Activated effector memory CD4-positive, alpha-beta T cell treated with anti-CD3 and anti-CD28 coated beads, Interleukin-2, amount 50 U/mL, for 16 hours (primary cell): ENCODE measurements at places on chromosomes 5 and 9.

GRCh38 chr5:43019291-43019613, 20.9 kb downstream of the ANXA2R start:
- DNase-seq = no peak

GRCh38 chr9:132546148-132547051, 36.0 kb upstream of the BARHL1 start:
- no peak for DNase-seq

DNA sequence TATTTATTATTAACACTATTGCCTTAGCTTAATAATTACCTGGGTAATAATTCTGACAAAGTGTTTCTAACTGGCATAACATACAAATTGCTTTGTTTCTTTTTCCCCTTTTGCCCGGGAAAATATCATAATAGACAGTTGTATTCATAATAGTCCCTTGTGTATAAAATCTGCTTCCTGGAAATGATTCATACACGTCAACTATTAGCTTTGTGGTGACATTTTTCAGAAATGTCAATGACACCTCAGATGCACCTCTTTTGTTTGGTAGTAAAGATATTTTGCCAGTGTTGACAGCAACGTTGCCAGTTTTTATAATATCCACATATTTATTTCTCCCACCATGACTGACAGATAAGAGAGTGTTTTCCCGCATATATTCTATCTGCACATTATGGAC, 73.0 kb downstream of the RASEF start:
- DNase-seq = no peak

DNA sequence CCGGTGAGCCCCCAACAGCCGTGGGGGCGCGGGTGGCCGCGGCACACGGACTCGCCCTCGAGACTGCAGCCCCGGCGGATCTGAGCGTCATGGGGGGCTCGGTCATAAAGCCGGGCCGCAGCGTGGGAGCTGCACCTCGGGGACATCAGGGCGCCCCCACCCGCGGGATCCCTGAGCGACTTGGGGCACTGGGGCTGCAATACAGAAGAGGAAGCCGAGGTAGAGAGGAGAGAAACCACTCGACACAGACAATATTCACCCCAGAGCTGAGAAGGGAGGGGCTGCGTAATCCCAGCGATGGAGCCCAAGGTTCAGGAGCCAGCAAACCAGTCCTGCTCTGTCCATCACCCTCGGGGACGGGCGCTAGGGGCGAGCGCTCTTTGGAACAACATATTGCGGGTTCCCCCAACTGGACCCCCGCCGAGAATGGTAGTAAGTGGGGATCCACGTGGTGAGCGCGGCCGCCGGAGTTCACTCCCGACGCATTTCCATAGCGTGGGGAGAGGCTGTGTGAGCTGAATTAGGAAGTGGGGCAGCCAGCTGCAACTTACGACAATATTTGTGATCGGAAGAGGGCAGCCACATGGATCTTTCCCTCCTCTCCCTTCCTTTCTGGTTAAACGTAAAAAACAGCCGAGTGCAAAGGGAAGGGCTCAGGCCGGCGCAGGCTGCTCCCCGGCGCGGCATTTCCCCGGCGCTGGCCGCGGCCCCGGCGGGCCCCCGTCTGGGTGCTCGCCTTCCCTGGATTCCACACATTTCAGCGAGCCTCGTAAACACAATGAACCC, 9.9 kb downstream of the PTCH1 start:
- peak; percentile 74 for DNase-seq

GRCh38 chr9:124248960-124249359, 8.8 kb upstream of the NEK6 start:
- no peak for DNase-seq

DNA sequence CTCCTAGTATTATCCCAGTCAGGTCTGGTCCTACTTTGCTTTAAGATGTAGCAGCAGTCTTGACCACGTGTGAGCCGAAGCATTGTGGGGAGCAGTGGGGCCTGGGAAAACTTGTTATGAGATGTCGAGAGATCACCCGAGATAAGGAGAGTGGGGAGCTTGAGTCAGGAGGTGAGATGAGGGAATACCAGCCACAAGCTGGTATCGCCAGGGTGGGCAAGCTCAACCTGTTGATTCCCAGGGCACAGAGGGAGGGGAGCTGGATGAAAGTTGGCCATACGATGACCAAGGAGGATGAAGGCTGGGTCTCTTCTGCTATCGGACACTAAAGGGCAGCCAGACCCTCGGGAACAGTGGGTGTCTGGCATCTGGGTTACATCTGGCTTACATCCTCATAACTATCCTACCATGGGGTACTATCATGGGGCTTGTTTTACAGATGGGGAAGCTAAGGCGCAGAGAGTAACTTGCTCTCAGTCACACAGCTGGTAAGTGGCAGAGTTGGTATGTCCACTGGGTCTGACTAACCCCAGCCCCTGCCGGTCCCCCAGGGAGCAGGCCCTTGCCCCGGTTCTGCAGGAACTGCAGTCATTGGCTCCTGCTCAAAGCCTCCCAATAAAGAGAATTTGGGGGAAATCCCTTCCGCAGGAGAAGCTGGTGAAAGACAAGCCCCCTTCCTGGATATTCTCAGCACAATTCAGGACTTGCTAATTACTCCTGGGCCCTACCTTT, 13.4 kb upstream of the TIFAB start:
- peak; percentile 51 for DNase-seq

- no peak for DNase-seq
These were observed 12.5 kb upstream of the LPAR1 start for GRCh38 chr9:111050819-111051218.

GRCh38 chr9:105439428-105439827, 8.4 kb upstream of the FSD1L start:
- DNase-seq = no peak

- no peak for DNase-seq
These were observed 10.7 kb upstream of the SLC2A8 start for GRCh38 chr9:127386249-127386648.

GRCh38 chr5:159861086-159861485, 55.2 kb upstream of the ADRA1B start:
- DNase-seq = no peak

GRCh38 chr5:180932660-180933059, 33.7 kb downstream of the BTNL8 start:
- DNase-seq = no peak

- no peak for DNase-seq
These were observed 16.5 kb downstream of the GAPT start for GRCh38 chr5:58507715-58508114.

DNA sequence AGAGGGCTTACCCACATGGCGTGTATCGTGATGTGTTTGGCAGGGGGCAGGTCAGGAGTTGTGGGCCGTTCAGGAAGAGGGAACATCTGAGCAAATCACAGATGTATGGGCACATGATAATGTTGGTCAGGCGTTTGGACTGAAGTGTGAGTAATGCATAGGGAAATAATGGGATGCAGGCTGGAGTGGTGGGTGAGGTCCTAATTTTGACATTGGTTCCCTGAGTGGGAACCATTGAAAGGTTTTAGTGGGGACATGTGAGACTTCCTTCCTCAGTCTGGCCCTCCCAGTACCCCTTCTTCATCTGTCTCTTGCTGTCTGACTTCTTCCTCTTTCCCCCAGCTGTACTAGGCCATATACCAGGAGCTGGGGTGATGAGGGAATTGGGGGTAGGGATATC, 7.6 kb downstream of the OTULIN start:
- DNase-seq = no peak

- DNase-seq = no peak
These were observed 145.3 kb downstream of the MACROH2A1 start for GRCh38 chr5:135253601-135254178.

DNA sequence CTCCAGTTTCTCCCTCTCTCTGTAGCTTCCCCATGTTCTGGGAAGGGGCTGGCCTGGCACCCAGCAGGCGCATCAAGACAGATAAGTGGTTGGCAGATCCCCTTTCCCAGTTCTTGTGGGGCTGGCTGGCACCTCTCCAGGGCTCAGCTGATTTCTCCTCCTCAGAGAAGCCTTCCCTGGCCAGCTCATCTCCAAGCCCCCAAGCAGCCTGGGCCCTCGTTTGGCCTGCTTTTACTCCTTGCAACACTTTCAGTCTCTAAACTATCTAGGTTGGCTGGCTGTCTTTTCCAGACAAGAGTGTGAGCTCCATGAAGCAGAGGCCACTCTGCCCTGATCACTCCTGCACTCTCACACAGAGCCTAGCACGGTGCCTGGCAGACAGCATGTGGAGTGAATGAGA, 13.5 kb downstream of the MACROH2A1 start:
- no peak for DNase-seq

GRCh38 chr9:34123682-34124081, 2.8 kb downstream of the DCAF12 start:
- DNase-seq = no peak

- no peak for DNase-seq
These were observed 540.9 kb downstream of the KIF4B start for GRCh38 chr5:155554500-155554899.

DNA sequence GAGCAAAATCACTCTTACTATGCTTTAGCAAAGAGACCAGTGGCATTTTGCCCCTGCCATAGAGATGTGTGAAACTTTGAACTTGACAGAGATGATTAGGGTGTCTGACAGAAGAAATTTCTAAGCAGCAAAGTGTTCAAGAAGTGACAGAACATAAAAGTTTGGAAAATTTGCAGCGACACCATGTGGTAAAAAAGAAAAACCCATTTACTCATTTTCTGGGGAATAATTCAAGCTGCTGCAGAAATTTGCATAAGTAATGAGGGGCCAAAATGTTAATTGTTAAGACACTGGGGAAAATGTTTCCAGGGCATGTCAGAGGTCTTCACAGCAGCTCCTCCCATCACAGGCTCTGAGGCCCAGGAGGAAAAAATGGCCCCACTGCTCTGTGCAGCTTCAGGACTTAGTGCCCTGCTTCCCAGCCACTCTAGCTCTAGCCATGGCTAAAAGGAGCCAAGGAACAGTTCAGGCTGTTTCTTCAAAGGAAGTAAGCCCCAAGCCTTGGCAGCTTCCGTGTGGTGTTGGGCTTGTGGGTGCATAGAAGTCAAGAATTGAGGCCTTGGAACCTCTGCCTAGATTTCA, 6.1 kb upstream of the AP3B1 start:
- DNase-seq = no peak

- DNase-seq = no peak
These were observed 11.2 kb upstream of the SETX start for GRCh38 chr9:132365986-132366385.

GRCh38 chr5:147188200-147189108, 46.4 kb upstream of the STK32A start:
- DNase-seq = no peak

DNA sequence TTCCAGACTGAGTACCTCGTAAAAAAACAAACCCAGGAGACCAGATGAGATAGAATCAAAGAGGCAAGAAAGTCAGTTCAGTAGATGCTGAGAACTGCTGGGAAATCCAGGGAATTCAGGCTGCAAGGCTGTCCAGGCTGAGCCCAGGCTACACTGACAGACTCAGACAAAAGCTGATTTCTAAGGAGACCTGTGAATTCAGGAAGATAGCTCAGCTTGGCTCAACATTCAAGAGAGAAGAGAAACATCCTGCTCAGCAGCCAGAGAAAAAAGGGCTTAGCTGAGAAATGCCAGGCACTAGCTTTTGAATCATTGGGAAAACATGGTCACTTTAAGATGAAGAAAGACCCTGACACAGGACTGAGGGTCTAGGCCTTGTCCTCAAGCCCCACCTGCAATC, 118.2 kb upstream of the SLC44A1 start:
- DNase-seq = no peak

DNA sequence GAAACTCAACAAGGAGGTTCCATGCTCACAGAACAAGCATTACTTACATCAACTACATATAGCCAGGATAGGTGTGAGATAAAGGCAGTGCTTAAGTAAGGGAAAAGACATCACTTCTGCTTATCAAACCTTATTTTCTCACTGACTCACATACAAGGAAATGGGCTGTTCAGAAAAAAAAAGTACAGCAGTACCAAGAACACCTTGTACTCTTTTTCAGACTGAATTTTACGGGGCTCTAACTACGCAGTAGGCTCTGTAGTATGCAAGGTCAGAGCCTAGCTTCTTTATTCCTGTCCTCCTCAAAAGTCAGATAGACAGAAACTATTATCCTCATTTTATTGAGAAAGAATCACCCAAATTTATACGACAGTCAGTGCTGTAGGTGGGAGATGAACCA, 5.8 kb downstream of the PSMB7 start:
- DNase-seq = no peak

GRCh38 chr5:80654391-80655230, at the start of the genes DHFR and MSH3:
Gene DHFR, minus strand, starts transcription at chr5:80654983. Its CDS starts 494 bp downstream, at chr5:80654489.
Gene MSH3, plus strand, starts transcription at chr5:80654652. Its CDS starts 76 bp downstream, at chr5:80654728.
- peak; percentile 95 for DNase-seq

DNA sequence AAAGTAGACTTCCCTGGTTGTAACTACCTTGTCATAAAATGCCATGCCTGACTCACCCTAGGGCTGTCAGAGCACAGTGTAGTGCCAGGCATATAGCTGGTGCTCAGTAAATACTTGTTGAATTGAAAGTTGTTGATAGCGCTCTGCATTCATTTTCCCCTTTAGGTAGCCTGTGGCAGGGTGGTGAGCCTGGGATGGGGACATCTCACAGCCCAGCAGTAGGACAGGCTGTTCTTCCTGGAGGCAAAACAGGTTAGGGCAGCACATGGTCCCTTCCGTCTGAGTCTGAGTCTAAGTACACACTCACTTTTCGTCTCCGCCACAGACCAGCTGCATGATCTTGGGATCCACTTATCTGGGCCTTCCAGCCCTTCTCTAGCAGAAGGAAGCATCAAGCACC, 401.9 kb downstream of the ZSWIM6 start:
- no peak for DNase-seq

DNA sequence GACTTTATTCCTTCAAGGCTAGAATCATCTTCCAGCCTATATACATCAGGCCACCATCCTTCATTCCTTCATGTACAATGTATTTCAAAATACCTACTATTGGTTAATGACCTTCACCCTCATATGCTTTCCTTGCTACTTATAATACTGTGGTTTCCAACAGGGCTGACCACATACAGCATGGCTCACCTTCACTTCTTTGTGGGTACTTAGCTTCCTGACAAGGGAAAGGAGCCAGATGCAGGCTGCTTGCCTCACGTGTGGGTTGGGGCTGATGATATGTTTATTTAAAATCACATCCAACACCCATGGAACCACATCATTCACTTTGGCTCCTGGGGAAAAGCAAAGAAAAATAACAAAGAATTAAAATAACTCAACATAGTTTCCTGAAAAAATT, 63.9 kb upstream of the OR2K2 start:
- no peak for DNase-seq

GRCh38 chr5:159955056-159955624, 38.9 kb downstream of the ADRA1B start:
- DNase-seq = no peak

DNA sequence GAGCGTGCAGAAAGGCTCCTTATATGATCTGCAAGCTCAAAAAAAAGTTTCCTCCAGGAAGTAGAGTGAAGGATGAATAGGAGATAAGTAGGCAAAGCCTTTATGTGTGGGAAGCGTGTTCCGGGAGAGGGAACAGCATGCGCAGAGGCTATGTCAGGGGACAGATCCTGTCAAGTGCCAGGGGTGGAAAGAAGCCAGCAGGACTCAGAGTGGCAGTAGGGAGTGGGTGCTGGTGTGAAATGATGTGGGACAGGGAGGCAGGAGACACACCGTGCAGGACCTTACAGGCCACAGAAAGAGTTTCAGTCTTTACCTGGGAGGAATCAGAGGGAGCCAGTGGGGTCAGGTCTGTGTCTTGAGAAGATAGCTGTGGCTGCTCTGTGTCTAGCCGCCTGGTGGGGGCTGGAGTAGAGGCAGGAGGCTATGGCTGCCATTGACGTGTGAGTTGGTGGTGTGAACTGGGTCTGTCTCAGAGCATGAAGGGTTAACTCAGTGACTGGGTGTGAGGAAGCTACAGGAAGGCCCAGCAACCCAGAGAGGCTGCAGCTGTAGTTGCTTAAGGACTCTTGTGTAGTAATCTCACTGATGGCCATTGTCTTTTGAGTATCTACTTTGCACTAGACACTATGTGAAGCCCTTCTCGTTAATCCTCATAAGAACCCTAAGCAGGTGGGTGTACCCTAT, 71.3 kb downstream of the PPARGC1B start:
- DNase-seq = no peak
